Stimulated activated CD4-positive, alpha-beta T cell treated with anti-CD3 and anti-CD28 coated beads, Interleukin-2, amount 100 ng/mL, for 24 hours (primary cell): ENCODE measurements at places on chromosomes 16 and 17.

GRCh38 chr16:21685034-21685455, 21.3 kb downstream of the OTOA start:
- no peak for DNase-seq

DNA sequence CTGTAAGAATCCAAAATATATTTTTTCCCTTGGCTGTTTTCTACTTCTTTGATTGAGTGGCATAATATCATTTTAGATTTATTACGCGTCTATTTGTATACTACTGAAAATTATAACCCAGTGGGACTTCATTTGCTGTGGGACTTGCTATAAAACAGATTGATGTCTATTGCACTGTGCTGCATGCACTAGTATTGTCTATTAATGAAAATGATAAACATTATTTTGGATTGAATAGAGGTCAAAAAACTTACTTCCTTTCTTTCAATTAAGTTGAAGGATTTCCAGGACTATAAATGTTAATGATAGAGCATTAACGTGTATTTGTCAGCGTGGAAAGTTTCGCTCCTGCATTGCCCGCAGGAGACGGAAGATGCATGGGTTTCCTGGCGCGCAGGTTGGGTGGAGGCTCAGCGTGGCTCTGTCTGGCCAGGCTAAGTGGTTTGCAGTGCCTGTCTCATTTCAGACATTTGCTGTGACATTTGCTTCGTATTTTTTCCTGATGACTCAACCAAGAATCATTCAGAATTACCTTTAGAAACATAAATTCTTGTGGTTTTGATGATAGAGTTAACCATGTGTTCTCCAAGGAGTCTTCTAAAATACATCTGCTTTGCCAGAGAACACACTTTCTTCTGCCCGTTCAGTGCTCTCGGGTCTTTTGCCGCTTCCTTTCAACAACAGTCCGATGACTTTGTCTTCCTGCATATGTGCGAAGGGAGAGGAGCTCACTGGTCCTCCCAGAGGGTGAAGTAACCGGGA, 216.7 kb downstream of the RPTOR start:
- peak; percentile 79 for DNase-seq

- DNase-seq = no peak
These were observed 21.6 kb downstream of the NXN start for GRCh38 chr17:957856-958421.

DNA sequence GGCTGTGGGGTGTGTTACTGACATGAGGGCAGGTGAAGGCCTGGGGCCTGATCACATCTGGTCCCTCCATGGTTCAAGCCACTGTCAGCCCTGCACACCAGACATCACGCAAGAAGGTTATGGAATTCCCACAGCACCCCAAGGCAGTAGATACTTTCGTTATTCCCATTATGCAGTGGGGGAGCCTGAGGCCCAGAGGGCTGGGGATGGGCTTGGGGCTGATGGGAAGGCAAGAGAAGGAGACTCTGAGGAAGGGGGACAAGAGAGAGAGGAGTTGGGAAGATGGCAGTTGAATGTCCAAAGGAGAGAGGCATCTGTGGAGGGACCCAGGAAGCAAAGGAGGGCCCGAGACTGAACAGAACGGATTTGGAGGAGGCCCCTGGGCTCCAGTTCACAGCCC, 34.7 kb downstream of the TRPV2 start:
- DNase-seq = no peak

DNA sequence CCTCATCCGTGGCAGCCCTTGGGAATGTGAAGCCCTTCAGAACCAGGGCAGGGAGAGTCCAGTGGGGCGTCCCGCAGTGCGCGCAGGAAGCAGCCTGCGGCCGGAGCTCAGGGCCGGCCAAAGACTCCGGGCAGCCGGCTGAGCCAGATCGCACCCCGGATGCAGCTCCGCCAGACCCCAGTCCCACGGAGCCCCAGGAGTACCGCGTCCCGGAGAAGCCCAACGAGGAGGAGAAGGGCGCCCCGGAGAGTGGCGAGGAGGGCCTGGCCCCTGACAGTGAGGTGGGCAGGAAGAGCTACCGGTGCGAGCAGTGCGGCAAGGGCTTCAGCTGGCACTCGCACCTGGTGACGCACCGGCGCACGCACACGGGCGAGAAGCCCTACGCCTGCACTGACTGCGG, 6.9 kb downstream of the ZNF205 start:
- DNase-seq = no peak

- peak; percentile 64 for DNase-seq
These were observed 22.2 kb upstream of the PEMT start for GRCh38 chr17:17613708-17614114.

DNA sequence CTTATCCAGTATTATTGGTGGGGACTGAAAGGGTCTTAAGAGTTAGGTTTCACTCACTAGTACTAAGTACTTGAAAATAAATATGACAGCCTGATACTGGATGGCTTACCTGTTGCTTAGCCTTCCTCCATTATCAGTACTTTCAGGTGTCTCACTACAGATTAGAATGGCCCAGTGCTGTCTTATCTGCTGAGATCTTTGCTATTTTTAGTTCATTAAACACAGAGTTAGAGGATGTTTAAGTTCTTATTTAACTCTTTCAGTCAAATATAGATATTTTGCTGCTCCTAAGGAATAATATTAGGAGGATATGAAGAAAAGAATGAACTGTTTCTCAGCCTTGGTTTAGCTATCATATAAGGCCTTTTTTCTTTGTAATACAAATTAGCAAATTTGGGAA, 74.8 kb downstream of the NLK start:
- DNase-seq = no peak

DNA sequence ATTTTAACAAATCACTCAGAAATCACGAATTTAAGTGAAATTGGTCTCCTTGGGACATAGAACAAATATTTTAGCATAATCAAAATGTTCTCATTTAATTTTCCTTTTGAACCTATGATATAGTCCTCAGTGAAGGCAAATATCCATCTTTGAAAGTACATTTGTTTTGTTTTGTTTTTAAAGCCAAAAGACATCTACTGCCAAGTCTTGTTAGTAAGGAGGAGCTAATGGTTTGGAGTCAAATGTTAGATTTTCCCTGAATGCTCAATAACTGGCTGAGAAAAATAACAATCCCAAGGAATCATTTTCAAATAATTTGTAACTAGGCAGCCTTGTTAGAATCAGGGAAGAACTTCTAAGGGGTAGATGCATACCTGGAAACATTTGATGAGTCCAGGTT, 302.9 kb upstream of the MAF start:
- no peak for DNase-seq

DNA sequence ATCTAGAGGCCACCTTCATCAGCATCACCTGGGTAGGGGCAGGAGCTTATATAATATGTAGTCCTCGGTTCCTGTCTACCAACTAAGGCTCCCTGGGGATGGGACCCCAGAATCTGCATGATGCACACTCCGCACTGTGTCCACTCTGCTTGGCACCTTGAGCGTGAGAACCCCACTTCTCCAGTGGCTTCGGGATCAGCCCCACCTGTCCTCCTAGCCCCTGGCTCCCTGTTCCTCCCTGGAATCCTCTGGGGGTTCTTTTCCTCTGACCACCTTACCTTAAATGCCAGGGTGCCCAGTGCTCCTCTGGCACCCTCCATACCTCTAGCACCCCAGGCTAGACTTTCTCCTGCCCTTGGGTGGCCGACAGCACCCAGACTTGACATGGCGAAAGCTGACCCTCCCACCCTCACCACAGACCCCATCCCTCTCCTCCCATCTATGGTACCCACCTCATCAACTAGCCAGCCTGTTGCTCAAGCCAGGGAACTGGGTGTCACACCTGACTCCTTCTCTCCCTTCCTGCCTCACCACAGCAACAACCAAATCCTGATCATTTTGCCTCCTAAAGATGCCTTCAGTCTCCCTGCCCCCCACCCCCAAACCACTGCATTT, 2.8 kb upstream of the NXPH3 start:
- no peak for DNase-seq

DNA sequence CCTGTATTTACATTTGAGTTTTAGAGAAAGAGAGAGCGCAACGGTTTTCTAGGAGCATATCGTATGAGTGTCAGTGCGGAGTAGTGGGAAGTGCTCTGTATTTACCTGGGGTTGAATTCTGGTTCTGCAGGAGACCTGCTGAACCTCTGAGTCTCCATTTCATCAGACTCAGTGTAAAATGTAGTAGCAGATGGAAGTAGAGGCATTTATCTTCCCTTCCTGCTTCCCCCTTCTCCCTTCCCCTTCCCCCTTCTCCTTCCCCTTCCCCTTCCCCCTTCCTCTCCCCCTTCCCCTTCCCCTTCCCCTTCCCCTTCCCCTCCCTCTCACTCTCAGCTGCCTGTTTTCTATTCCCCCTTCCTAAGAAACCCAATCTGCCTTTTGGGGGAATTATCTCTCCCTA, 426.9 kb downstream of the NPIPA7 start:
- no peak for DNase-seq

DNA sequence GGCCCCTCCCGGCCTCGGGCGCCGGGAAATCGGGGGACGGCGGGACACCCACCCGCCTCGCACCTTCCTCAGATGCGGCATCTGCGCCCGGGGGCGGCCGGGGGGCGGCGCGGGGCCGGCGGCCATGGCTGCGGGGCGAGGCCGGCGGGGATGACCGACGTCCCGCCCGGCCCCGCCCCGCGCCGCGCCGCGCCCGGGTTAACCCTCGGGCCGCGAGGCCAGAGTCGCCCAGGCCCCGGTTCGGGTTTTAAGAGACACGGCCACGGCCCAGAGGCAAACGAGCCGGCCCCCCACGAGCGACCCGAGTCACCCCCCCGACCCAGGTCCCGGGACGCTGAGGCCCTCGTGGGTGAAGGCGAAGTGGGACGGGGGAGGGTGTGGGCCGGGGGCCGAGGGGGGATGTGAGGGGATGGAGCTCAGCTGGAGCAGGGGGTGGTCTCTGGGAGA, at the start of gene RGS11:
Gene RGS11 (minus strand): TSS at position 159 of the 447 bp plus-strand sequence. CDS start 33 bp downstream, at position 126.
- DNase-seq = no peak

- DNase-seq = peak; percentile 38
These were observed 534 bp downstream of the ARL2BP start for GRCh38 chr16:57245472-57246113.

DNA sequence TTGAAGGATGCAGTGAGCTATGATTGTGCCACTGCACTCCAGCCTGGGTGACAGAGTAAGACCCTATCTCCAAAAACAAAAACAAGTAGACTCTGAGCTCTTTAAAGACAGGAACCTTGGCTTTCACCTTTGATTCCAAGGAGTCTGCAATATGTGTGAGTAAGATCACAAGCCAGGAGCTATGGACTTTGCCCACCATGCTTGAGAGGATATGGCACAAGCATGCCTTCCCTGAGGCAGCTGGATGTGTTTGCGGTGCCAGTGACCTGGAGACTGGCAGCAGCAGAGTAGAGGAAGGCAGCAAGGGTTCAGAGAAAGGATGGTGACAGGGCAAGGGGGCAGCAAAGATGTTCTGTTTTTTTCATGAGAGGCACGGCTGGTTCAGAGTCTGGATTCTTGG, 14.5 kb upstream of the PRKCA start:
- no peak for DNase-seq

- DNase-seq = no peak
These were observed 43.6 kb downstream of the RHOT1 start for GRCh38 chr17:32185875-32186274.

GRCh38 chr16:86095131-86095752, 196.3 kb downstream of the IRF8 start:
- DNase-seq = no peak

GRCh38 chr17:17570140-17570797, 21.2 kb downstream of the PEMT start:
- DNase-seq = no peak

- DNase-seq = no peak
These were observed 249.7 kb upstream of the TBX2 start for GRCh38 chr17:61149862-61150362.

GRCh38 chr17:7034955-7035590, 742 bp upstream of the SLC16A13 start:
- peak; percentile 60 for DNase-seq

- DNase-seq = peak; percentile 94
These were observed 7.4 kb downstream of the KDM6B start for GRCh38 chr17:7841396-7841914.

DNA sequence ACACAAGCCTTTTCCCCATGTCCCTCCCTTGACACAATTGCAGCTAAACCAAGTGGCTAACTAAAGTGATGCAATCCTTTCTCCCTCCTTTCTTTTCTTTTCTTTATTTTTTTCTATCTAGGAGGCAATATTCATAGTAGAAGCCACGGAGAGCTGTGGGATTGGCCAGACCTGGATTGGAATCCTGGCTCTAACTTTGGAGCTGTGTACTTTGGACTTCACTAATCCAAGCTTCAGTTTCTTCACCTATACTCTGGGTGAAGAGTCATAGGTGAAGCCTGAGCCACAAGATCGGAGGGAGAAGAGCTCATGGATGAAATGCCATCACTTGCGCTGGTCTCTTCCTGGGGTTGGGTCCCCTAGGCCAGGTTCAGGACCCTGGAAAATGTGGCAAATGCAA, 177.2 kb downstream of the IRX5 start:
- DNase-seq = no peak

DNA sequence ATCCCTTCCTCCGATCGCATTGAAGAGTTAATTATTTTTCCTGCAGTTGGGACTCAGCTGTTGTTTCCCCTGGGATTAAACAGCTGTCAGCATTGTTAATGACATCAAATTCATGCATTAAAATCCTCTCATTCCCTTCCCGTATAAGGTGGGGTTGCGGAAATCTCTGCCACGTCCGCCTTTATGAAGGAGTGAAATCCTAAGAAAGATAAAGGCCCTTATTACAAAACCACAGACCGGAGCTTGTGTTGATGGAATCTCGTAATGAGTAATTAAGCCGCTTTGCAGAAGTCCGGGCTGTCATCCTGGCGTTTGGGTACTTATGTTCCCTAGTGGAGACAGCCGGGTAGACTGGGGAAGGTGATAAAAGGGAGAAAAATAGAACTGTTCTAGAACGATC, 627.6 kb downstream of the MAF start:
- no peak for DNase-seq

- no peak for DNase-seq
These were observed 242.6 kb downstream of the XYLT1 start for GRCh38 chr16:17228048-17228707.

GRCh38 chr16:22683730-22684573, 130.0 kb upstream of the HS3ST2 start:
- DNase-seq = no peak

DNA sequence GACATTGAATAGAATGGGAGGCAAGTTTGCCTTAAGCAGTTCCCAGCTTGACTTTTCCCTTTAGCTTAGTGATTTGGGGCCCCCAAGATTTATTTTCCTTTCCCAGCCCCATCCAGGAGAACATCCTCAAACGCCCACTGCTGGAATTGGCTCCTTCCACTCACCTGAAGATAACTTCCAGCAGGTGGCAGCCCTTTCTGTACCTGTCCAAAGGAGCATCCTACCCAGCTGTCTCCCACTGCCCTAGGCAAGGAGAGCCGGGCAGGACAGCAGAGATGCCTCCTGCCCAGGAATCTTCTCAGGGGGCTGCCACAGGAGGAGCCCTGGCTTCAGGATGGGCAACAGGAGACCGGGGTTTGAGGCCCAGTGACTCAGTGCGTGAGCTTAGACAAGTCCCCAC, 6.4 kb downstream of the CACNG5 start:
- no peak for DNase-seq

- DNase-seq = no peak
These were observed 19.6 kb downstream of the CLUAP1 start for GRCh38 chr16:3520413-3520812.

DNA sequence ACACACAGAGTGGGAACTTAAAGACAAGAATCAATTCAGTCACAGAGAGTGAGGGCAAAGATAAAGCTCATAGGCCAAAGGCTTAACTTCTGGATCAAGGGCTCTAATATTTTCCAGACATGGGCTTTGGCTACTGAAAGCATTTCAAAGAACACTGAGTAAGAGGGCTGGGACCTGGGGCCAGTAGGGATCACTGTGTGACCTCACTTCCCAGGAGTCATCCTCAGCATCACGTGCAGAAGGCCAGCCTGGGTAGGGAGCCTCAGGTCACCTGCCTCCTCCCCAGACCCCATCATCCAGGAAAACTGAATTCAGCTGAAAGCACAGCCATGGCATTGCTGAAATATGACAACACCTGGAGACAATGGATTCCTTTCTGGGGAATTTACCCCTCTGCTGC, 163.5 kb downstream of the RAB11FIP4 start:
- no peak for DNase-seq
